ENCODE measurements at places on chromosomes 1 and 21.

- no peak for DNase-seq
These were observed 11.9 kb downstream of the ACTRT2 start for GRCh38 chr1:3033040-3033789.

- no peak for DNase-seq
These were observed 40.9 kb upstream of the ZP4 start for GRCh38 chr1:237931581-237931980.

DNA sequence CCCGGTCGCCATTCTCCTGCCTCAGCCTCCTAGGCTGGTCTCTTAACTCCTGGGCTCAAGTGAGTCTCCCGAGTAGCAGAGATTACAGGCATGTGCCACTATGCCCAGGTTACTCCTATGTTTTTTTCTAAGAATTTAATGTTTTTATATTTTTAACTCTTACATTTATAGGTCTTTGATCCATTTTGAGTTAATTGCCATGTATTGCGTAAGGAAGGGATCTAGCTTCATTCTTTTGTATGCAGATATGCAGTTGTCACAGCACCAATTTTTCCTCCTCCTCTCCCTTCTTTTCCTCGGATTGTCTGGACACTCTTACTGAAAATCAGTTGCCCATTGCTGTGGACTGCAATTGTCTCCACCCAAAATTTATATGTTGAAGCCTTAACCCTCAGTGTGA is 11.5 kb downstream of the BTBD8 start:
- DNase-seq, result no peak

GRCh38 chr1:186272486-186272885 is 102.6 kb downstream of the TPR start:
- DNase-seq, result no peak

GRCh38 chr1:107414550-107414949 is 273.7 kb downstream of the NTNG1 start:
- no peak for DNase-seq

- no peak for DNase-seq
These were observed 39.1 kb downstream of the TYW3 start for GRCh38 chr1:74771913-74772515.

DNA sequence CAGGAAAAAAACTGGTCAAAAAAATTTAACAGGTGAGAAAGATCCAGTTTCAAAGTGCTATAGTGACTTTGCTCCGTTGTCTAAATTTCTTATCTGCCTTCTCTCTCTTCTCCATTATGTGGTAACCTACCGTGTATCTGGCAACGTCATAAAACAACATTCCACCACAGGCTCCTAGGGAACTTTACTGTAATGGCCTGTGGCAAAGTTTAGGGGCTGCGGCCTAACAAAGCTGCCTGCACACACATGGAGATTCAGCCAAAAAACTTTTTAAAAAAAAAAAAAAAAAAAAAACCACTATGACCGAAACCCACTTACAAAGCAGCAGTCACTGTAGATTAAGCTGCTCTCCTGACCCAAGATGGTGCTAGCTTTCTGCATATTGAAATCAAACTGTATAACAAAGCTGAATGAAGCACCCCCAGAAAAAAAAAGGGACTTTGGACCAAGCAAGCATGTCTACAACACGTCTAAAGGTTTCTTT is 202.6 kb downstream of the SLC45A1 start:
- DNase-seq, result no peak

- no peak for DNase-seq
These were observed 8.9 kb downstream of the BSND start for GRCh38 chr1:55007625-55008024.

GRCh38 chr21:26107429-26107828 is 63.1 kb downstream of the APP start:
- DNase-seq, result no peak

DNA sequence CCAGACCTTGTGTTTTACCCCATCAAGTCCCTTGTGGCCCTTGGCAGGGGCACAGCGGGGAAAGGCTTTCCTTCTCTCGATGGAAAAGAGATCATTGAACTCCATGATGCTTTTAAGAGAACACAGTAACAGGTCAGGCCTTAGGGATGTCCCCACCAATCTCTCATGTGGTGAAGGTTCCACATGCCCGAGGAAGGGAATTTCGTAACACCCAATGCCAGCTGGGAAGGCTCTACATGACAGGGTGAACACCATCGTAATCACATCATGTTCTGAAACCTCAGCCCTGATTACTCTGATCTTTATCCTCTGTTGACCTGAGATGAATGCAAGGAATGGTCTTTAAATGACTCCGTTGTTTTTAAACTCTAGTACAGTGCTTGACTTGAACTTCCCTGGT is 105.5 kb upstream of the SPAG17 start:
- no peak for DNase-seq

DNA sequence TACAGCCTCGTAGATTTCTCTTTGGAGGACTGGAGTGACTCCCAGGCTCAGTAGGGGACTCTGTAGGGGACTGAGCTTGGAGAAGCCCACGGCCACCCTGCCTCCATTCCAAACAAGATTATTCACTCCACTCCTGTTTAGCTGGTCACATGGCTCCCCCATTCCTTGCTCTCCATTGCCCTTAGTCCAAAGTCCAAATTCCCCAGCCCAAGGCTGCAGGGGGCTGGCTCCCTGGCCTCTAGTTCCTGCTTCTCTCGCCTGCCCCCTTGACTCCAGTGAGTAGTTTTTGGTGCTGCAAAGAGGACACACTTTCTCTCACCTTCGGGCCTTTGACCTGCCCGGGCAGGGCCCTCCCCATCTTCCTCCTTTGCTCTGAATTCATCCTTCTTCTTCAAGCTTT is 403.3 kb downstream of the KIF26B start:
- DNase-seq, result no peak

DNA sequence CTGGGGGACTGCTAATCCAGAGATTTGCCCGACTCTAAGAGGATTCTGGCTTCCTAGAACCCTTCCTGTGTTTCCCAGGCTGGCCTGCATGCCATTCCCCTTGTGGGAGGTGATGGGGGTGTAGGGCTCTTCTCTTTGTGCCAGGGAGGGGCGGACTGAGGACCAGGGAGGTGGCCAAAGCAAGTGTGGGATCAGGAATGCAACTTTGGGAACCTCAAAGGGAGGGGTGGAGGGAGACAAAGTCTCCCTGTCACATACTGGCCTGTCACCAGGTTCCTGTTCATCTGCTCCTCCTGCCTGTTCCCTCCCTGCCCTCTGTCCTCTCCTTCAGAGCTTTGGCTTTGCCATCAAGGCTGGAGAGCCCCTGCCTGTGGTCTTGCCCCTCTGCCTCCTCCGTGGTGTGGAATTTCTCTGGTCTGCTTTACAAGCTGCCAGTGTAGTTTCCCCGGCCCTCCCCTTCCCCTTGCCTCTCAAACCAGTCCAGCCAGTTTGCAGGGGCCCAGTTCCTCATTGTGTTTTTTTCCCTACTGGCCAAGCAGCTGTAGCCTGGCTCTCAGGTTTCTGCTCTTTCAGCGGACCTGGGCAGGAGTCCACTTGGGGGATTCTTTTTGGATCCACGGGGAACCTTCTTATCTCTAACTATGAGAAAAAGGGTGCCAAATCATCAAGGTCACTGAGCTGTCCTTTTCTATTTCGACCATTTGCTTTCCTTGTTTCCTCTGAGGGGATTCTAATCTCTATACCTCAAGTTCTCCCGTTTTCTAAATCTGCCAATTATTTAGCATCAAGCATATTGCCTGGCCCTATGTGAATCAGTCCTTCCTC is 1.8 kb downstream of the CGN start:
- no peak for DNase-seq

DNA sequence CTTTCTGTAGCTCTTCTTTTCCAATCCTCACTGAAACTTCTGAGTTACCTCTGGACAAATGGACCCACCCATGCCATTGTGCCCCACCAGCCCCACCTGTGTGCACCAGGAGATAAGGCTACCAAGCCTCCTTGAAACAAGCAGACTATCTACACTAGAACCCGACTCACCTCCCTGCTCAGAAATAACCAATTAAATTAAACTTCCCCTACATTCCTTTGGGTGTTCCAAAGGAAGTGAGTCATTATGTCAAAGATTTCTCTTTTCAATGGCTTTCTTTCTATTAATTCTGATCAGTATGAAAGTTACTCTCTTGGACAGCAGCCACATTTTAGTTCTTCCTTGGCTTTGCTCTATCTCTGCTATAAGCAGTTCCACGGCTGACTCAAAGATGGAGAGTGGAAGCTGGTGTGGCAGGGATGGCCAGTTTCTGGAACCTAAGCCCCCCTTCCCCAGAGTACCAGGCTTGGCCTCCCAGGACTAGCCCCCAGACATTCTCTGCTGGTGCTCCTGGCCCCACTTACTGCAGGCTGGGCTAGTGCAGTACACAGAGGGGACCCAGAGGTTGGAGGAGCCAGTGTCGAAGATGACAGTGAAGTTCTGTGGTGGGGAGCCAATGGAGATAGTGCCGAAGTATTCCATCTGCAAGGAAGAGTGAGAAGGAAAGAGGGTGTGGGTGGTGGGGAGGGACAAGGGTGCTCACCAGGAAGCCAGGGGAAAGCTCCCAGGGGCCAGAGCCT is 1.9 kb downstream of the CTSE start:
- DNase-seq, result no peak

All from activated CD8-positive, alpha-beta memory T cell treated with anti-CD3 and anti-CD28 coated beads, Interleukin-2, amount 10 ng/mL, durations not matched to agents 7 days and 5 days (primary cell).